ENCODE measurements at places on chromosomes 5 and 9.

DNA sequence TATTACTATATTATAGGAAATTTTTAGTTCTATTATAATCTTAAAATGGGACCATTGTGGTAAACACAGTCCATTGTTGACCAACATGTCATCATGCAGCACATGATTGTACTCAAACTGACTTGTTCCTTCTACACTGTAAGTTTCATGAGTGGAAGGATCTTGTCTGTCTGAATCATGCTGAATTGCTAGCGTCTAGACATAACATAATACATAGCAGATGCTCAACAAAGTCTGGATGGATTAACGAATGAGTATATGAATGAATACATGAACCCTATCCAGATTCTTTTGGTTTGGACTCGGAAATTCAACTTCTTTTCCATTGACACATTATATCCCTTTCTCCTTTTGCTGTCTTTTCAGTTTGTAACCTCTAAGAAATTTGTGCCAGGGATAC, 429.2 kb upstream of the SGCD start:
- no peak for DNase-seq

DNA sequence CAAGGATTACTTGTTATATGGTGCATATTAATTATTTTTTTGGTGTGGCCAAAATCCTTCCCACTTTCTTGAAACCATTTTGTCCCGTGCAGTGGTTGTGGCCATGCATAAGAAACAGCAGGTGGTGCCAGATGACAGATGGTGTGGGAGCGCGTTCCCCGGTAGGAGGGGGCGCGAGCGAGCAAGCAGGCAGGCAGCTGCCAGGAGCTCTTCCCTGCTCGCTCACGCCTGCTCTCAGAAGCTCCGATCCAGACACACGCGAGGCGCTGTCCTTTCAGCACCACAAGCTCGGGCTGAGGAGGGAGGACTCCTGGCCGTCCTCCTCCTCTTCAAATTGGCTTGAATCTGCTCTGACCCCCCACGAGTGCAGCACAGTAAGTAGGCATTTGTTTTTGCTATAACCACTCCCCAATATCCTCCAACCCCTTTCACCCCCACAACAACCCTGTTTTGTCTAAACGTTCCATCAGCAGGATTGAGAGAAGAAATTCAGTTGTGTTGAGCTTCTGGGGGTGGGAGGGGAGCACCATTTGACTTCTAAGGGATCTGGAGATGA, at the start of gene NSG2:
NSG2 (plus strand) TSS at position 237 of the 556 bp plus-strand sequence. CDS start 1,050 bp downstream, outside the sequence.
- DNase-seq = peak; percentile 97

DNA sequence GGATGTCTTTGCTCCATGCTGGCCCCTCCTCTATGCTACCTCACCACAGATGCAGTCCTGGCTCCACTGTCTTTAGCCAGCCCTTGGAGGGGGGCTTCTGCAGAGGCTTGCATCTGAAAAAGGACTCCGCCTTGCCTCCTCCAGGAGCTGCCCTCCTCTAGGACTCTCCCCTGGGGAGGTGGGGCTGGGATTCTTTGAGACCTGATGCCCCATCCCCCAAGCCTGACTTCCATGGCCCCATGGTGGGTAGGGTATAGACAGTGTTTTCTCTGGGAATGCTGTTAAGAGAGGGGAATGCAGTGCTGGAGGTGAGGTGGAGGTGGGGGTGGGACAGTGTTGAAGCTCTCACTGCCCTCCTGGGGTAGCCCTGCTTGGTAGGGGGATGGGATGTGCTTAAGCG, 14.3 kb downstream of the JADE2 start:
- no peak for DNase-seq

- DNase-seq = peak; percentile 45
These were observed 128.3 kb downstream of the EFNA5 start for GRCh38 chr5:107542428-107542827.

GRCh38 chr5:13201022-13201421, 743.5 kb downstream of the DNAH5 start:
- DNase-seq = no peak
